ENCODE measurements at places on chromosomes 7 and 10.

DNA sequence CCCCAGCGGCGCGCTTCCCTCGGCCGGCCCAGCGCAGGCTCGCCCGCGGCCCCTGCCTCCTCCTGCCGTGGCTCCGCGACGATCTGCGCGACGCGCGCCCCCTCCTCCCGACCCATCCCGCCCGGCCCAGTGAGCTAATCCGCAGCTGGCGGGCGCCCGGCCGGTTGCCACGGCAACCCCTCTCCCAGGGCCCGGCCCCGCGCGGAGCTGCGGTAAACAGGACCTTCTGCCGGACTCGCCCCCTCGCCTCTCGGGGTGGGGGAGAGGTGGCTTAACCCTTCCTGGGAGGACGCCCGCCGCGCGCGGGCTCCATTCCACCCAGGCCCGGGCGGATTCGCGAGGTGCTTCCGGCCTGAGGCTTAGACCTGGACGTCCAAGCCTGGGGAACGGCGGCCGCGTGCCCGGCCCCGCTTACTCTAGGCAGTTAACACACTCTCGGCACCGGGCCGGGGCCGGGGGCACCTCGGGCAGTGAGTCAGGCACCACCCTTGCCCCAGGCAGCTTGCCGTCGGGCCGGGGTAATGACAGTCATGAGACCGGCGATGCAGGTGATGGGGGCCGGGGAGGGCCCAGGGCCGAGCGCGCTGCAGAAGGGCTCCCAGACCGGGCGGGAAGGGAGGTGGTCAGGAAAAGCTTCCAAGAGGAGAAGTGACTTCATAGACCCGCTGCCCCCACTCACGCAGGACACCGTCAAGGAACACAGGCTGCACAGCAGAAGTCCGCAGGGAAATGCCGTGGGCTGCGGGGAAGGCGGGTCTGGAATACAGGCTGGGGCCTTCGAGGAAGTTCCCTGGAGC, at the start of gene DENND2A:
Gene DENND2A, minus strand, starts transcription at position 87 of the 797 bp plus-strand sequence. CDS start 38,416 bp downstream, outside the sequence.
- no peaks in the 10 kb centered on the region for H3K36me3 ChIP-seq
- H3K4me3 ChIP-seq: peak within 1 kb of the TSS; percentile 87
- no peak for DNase-seq
- H3K27me3 ChIP-seq: peaks cover 61% of the 10 kb centered on the region

GRCh38 chr7:28036696-28037095, 143.9 kb downstream of the JAZF1 start:
- no peaks in the 10 kb centered on the region for H3K4me1 ChIP-seq
- H3K4me3 ChIP-seq: no peak overlapping the region
- DNase-seq: no peak
- H3K36me3 ChIP-seq: no peaks in the 10 kb centered on the region
- H3K27me3 ChIP-seq: no peaks in the 10 kb centered on the region

- H3K36me3 ChIP-seq: no peaks in the 10 kb centered on the region
- H3K4me3 ChIP-seq: no peak overlapping the region
- H3K27ac ChIP-seq: no peak overlapping the region
- H3K4me1 ChIP-seq: no peaks in the 10 kb centered on the region
- H3K27me3 ChIP-seq: peaks cover 24% of the 10 kb centered on the region
These were observed 32.3 kb upstream of the KCNMA1 start for GRCh38 chr10:77669892-77670291.

DNA sequence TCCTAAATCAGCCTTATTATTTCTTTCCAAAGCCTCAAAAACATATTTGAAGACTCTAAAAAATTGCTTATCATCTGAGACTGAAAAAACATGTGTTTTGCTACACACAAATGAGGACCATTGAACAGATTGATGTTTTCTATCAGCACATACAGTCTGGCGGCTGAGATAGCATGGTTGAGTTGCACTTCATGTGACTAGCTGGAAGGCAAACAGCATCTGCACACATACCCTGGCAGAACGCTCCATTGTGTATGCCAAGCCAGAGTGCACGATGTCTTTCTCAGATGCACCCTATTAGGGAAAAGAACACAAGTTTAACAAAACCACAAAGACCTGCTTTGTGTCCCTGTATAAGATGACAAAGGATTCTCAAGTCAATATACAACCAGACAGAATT, 33.0 kb downstream of the FAM25A start:
- DNase-seq: no peak
- no peaks in the 10 kb centered on the region for H3K27me3 ChIP-seq
- H3K4me1 ChIP-seq: no peaks in the 10 kb centered on the region
- peaks cover 21% of the 10 kb centered on the region for H3K36me3 ChIP-seq
- no peak overlapping the region for H3K27ac ChIP-seq
- no peak overlapping the region for H3K4me3 ChIP-seq

DNA sequence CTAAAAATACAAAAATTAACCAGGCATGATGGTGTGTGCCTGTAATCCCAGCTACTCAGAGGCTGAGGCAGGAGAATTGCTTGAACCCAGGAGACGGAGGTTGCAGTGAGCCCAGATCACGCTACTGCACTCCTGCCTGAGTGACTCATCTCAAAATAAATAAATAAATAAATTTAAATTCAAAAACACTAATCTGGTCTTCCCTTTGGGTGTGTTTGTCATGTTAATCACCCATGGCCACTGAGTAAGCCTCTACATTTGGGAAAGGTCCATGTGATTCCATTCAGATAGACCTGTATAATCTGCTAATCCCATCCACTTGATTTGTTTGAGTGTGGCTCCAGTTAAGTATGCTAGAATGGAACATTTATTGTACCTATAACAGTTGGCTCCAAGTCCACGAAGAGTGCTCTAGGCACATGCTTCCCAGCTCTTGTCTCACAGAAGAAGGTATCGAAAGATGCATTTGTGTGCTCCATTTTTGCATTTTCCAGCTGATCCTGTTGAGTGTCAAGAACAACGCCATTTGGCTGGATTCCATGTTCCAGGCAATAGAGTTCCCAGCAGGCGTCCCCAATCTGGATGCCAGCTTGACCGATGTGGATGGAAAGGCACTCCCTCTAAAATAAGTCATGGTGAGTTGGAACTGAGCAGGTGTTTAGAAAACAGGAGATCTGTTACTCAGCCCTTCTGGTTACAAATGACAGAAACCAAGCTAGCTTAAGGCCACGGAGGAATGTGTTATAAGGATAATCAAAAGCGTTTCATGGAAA, 4.0 kb downstream of the TUBAL3 start:
- DNase-seq: no peak
- H3K36me3 ChIP-seq: no peaks in the 10 kb centered on the region
- peaks cover 4% of the 10 kb centered on the region for H3K4me1 ChIP-seq
- no peak overlapping the region for H3K27ac ChIP-seq
- H3K27me3 ChIP-seq: peaks cover 11% of the 10 kb centered on the region

- no peak for DNase-seq
- H3K36me3 ChIP-seq: no peaks in the 10 kb centered on the region
- peaks cover 11% of the 10 kb centered on the region for H3K4me1 ChIP-seq
- no peaks in the 10 kb centered on the region for H3K27me3 ChIP-seq
- peak overlapping the region; percentile 53 for H3K27ac ChIP-seq
- peak overlapping the region; percentile 66 for H3K4me3 ChIP-seq
These were observed 932 bp downstream of the NYAP1 start for GRCh38 chr7:100484673-100485045.

DNA sequence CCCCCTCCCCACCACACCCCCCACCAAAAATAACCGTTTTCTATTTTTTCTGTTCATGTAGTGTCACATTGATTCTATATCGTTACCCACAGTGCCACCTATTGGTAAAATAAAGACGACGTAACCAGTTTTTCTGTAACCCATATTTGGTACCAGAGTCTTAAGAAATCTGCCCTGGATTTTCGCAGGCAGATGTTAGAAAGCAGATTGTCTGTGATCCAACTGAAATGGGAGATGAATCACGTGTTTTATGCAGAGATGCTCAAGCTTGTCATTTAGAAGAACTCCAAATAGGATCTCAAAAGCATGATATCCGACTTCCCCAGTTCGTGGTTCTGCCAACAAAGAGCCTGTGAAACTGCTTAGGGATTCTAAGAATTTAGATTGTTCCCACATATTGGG, 261.1 kb upstream of the CSTF2T start:
- no peaks in the 10 kb centered on the region for H3K4me1 ChIP-seq
- H3K36me3 ChIP-seq: no peaks in the 10 kb centered on the region
- no peak overlapping the region for H3K4me3 ChIP-seq
- DNase-seq: peak; percentile 3

GRCh38 chr7:7539711-7540110, 4.0 kb upstream of the COL28A1 start:
- H3K27ac ChIP-seq: no peak overlapping the region
- no peak for DNase-seq
- H3K27me3 ChIP-seq: no peaks in the 10 kb centered on the region
- no peak overlapping the region for H3K4me3 ChIP-seq

- peaks cover 70% of the 10 kb centered on the region for H3K4me1 ChIP-seq
- no peaks in the 10 kb centered on the region for H3K27me3 ChIP-seq
- no peaks in the 10 kb centered on the region for H3K36me3 ChIP-seq
- peak overlapping the region; percentile 78 for H3K4me3 ChIP-seq
These were observed 5.1 kb downstream of the SGMS1 start for GRCh38 chr10:50618624-50619023.

GRCh38 chr10:58399410-58399809, 14.2 kb downstream of the TFAM start:
- H3K4me3 ChIP-seq: no peak overlapping the region
- no peak for DNase-seq
- H3K27ac ChIP-seq: no peak overlapping the region

DNA sequence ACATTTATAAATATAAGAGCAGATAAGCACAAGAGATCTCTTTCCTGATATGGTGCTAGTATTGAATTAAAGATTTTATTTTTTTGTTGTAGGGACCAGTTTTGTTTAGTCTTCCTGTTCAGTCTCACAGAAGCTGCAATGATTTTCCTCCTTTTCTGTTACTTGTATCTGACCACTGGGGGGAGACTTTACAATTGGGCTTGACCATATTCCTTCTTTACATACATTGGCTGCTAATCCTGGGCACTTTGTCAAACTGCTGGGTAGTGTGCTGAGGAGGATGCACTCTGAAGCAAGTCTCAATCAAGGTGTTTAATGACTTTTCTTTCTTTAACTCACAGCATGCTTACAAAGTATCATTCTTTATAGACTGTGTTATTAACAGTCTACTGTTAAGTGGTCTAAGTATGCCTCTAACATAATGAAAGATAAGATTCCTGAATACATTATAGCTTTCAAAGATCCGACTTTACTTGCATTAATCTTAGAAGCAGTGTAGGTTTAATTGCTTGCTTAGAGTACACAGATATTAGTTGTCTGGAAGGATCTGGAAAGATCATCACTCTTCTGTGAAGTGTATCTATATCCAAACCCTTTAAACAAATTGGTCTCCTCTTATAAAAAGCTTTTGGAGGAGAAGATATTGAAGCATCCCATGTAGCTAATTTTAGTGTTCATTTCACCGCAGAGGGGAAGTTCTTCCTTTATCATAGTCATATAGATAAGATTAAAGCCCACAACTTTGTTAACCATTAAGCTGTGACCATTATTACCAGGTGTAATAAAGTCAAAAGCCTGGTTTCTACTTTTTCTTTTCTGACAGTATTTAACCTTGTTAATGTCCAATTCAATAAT, 3.1 kb downstream of the PALS2 start:
- H3K27ac ChIP-seq: no peak overlapping the region
- no peaks in the 10 kb centered on the region for H3K36me3 ChIP-seq
- no peak for DNase-seq
- peak overlapping the region; percentile 62 for H3K4me3 ChIP-seq
- H3K27me3 ChIP-seq: no peaks in the 10 kb centered on the region
- H3K4me1 ChIP-seq: peaks cover 59% of the 10 kb centered on the region

DNA sequence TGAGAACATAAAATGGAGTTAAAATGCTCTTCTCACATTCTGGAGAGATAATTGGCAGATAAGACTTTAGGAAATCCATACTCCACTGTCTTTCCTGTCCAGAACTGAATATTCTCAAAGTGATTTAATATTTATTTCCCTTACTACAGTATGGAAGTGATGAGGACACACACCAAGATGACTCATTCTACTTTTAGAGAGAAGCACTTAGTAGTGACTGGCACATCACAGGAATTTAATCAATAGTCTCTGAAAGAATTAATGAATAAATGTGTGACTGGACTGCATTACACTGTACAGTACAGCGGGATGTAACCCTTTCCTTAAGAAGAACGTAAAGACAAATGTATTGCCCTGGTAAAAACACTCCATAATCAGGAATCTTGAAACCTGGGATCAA, 116.7 kb downstream of the SEMA3E start:
- no peaks in the 10 kb centered on the region for H3K27me3 ChIP-seq
- H3K4me3 ChIP-seq: no peak overlapping the region
- no peaks in the 10 kb centered on the region for H3K36me3 ChIP-seq
- no peak for DNase-seq
- no peak overlapping the region for H3K27ac ChIP-seq
- H3K4me1 ChIP-seq: no peaks in the 10 kb centered on the region

DNA sequence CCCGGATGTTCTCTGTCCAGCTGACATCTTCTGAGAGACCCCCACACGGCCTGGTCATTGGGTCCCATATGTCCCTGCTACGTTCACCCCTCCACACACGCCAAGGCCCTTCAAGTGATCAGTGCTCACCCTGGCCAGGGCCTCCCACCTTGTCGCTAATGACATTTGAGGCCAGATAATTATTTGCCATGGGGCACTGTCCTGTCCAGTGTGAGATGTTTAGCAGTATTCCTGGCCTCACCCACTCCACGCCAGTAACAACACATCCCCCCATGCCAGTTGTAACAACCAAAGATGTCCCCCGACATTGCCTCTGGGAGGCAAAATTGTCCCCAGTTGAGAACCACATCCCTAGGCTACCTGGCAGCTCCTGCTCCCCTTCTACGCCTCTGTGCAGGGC, 49.9 kb upstream of the NANOS1 start:
- DNase-seq: no peak
- H3K4me1 ChIP-seq: no peaks in the 10 kb centered on the region
- H3K36me3 ChIP-seq: no peaks in the 10 kb centered on the region
- no peak overlapping the region for H3K4me3 ChIP-seq
- peaks cover 28% of the 10 kb centered on the region for H3K27me3 ChIP-seq

DNA sequence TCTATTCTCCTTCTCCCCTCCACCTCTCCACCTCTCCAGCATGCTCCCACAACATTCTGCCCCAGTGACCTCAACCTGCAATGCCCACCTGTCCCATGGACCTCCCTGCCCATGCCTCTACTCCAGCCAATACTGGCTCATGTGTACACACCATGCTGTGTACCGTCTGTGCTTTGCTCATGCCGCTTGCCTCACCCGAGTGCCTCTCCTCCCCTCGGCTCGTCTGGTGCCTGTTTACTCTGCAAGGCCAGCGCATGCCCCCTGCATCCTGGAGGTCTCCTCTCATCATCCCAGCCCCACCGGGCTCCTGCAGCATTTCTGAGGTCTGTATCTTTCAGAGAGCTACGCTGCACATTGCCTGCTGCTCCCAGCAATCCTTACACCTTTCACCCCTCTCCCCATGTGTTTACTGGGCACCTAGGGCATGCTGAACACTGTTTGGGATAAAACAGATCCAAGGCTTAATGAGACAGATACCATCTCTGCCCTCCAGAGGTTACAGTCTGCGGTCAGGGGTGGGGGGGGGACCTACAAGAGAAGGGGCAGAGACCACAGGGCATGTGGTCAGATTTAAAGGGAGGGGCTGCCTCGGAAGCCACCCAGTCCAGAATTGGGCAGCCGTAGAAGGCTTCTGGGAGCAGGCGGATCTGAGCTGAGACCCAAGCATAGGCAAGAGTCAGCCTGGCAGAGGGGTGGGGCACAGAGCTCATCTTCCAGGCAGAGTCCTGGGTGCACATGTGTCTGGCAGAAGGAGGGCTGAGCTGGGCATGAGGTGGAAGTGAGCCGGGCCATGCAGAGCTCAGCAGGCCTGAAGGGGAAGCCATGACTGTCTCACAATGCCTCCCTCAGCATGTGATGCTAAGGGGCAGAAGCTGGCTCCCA, 29.6 kb upstream of the PSAP start:
- peak overlapping the region; percentile 25 for H3K27ac ChIP-seq
- no peaks in the 10 kb centered on the region for H3K36me3 ChIP-seq
- DNase-seq: no peak
- H3K4me3 ChIP-seq: no peak overlapping the region

GRCh38 chr10:119335671-119336353, 128.4 kb downstream of the GRK5 start:
- no peaks in the 10 kb centered on the region for H3K36me3 ChIP-seq
- peak overlapping the region; percentile 81 for H3K27ac ChIP-seq
- H3K27me3 ChIP-seq: no peaks in the 10 kb centered on the region
- no peak overlapping the region for H3K4me3 ChIP-seq

All from naive thymus-derived CD8-positive, alpha-beta T cell (primary cell).